ENCODE measurements at places on chromosomes 5 and 9. TPM values are rescaled to one million over a fixed set of nuclear protein-coding genes. Genes with fewer than 3 reads are reported as not detected.

Gene SLC34A1
- not detected for total RNA-seq

Gene IFNA21
- total RNA-seq = not detected

Gene NME5
- total RNA-seq = 6.0 TPM

Gene RHOBTB3
- 86.9 TPM for total RNA-seq

Gene TAF1L
- total RNA-seq = not detected
